ENCODE measurements at places on chromosomes 4 and X. TPM values are rescaled to one million over a fixed set of nuclear protein-coding genes. Genes with fewer than 3 reads are reported as not detected.

GRCh38 chr4:106594291-106594952 lies 225.8 kb upstream of the GIMD1 start:
- H3K27ac ChIP-seq: no peak overlapping the region
- no peaks in the 10 kb centered on the region for H3K27me3 ChIP-seq
- no peaks in the 10 kb centered on the region for H3K4me1 ChIP-seq
- no peak overlapping the region for H3K4me3 ChIP-seq

- no peaks in the 10 kb centered on the region for H3K4me1 ChIP-seq
- peaks cover 4% of the 10 kb centered on the region for H3K27me3 ChIP-seq
- no peak overlapping the region for H3K27ac ChIP-seq
- DNase-seq: no peak
These were observed 8.8 kb downstream of the ENPEP start for GRCh38 chr4:110484767-110485166.

GRCh38 chrX:46554942-46555341 lies 9.7 kb upstream of the ZNF674 start:
- H3K4me3 ChIP-seq: no peak overlapping the region
- H3K27ac ChIP-seq: no peak overlapping the region

Gene CASP3
- total RNA-seq: 147 TPM

GRCh38 chr4:4848540-4848939 lies 10.9 kb upstream of the MSX1 start:
- H3K27ac ChIP-seq: no peak overlapping the region
- peaks cover 61% of the 10 kb centered on the region for H3K27me3 ChIP-seq
- H3K36me3 ChIP-seq: no peaks in the 10 kb centered on the region
- peaks cover 11% of the 10 kb centered on the region for H3K4me1 ChIP-seq

Gene FOXP3
- not detected for total RNA-seq

- no peak overlapping the region for H3K4me3 ChIP-seq
- peaks cover 20% of the 10 kb centered on the region for H3K4me1 ChIP-seq
- H3K27me3 ChIP-seq: peaks cover 30% of the 10 kb centered on the region
- H3K36me3 ChIP-seq: no peaks in the 10 kb centered on the region
- no peak overlapping the region for H3K27ac ChIP-seq
- peak; percentile 72 for DNase-seq
These were observed 36.1 kb upstream of the IQSEC2 start for GRCh38 chrX:53317365-53318069.

DNA sequence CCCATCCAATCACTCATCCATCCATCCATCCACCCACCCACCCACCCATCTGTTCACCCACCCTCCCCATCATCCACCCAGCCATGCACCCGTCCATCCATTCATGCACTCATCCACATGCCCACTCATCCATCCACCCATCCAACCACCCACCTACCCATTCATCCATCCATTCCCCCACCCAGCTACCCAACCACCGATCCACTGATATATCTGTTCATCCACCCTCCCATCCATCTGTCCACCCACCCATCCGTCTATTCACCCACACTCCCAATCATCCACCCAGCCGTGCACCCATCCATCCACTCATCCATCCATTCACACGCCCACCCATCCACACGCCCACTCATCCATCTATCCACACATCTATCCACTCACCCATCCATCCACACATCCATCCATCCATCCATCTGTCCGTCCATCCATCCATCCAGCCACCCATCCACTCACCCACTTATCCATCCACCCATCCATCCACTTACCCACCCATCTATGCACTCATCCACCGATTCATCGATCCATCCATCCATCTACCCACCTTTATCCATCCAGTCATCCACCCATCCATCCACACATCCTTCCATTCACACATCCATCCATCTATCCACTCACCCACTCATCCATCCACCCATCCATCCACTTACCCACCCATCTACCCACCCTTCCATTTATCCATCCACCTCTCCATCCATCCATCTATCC lies 28.4 kb downstream of the ASMTL start:
- no peak overlapping the region for H3K4me3 ChIP-seq
- no peaks in the 10 kb centered on the region for H3K27me3 ChIP-seq
- H3K4me1 ChIP-seq: no peaks in the 10 kb centered on the region
- no peak for DNase-seq

Gene NPY1R
- total RNA-seq: 7.9 TPM

GRCh38 chr4:157076578-157076947 lies 613 bp downstream of the GLRB start:
- peak overlapping the region; percentile 47 for H3K27ac ChIP-seq
- peaks cover 19% of the 10 kb centered on the region for H3K27me3 ChIP-seq
- peak overlapping the region; percentile 52 for H3K4me3 ChIP-seq
- DNase-seq: no peak
- no peaks in the 10 kb centered on the region for H3K4me1 ChIP-seq

Gene CSAG1
- total RNA-seq: not detected

- no peaks in the 10 kb centered on the region for H3K36me3 ChIP-seq
- H3K4me1 ChIP-seq: peaks cover 5% of the 10 kb centered on the region
- H3K4me3 ChIP-seq: no peak overlapping the region
- no peaks in the 10 kb centered on the region for H3K27me3 ChIP-seq
These were observed 338.1 kb downstream of the BCOR start for GRCh38 chrX:39759526-39760224.

DNA sequence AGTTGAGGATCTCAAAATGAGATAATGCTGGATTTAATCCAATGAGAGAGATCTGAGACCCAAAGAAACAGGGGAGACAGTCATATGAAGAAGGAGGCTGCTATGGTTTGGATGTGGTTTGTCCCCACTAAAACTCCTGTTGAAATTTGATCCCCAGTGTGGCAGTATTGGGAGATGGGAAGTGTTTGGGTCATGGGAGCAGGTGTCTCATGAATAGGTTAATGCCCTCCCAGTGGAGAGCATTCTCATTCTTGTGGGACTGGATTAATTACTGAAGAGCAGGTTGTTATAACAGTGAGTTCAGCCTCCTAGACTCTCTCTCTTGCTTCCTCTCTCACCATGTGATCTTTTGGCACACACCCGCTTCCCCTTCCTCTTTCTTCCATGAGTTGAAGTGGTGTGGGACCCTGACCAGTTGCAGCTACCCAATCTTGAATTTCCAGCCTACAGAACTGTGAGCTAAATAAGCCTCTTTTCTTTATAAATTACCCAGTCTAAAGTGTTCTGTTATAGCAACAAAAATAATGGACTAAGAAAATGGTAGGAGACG lies 70.3 kb downstream of the PPEF2 start:
- H3K27me3 ChIP-seq: no peaks in the 10 kb centered on the region
- H3K27ac ChIP-seq: no peak overlapping the region
- H3K4me1 ChIP-seq: no peaks in the 10 kb centered on the region
- no peak overlapping the region for H3K4me3 ChIP-seq
- H3K36me3 ChIP-seq: no peaks in the 10 kb centered on the region
- peak; percentile 23 for DNase-seq

- no peaks in the 10 kb centered on the region for H3K27me3 ChIP-seq
- H3K27ac ChIP-seq: no peak overlapping the region
- no peaks in the 10 kb centered on the region for H3K36me3 ChIP-seq
- H3K4me1 ChIP-seq: no peaks in the 10 kb centered on the region
These were observed 171.1 kb upstream of the PPARGC1A start for GRCh38 chr4:24060932-24061331.

- H3K36me3 ChIP-seq: no peaks in the 10 kb centered on the region
- H3K27me3 ChIP-seq: no peaks in the 10 kb centered on the region
- no peaks in the 10 kb centered on the region for H3K4me1 ChIP-seq
- H3K27ac ChIP-seq: no peak overlapping the region
- no peak overlapping the region for H3K4me3 ChIP-seq
These were observed 159.9 kb downstream of the TRIML1 start for GRCh38 chr4:188299161-188299560.

DNA sequence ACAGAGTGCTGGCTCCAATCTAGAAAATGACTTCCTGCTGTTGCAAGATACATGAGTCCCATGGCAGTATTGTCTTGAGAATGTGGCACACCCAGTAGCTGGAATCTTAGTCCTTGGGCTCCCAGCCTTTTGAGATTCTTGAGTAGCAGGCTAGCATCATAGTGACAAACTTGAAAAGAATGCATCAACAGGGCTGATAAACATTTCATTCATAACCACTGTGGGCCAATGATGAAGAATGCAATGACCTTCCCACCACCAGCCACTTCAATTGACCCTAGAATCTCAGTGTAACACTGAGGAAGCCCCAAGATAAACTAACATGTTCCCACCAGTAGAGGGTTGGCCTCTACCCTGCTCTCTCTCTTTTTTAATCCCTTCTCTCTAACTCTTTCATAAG lies 329.3 kb downstream of the GBA3 start:
- H3K27ac ChIP-seq: no peak overlapping the region
- no peak overlapping the region for H3K4me3 ChIP-seq
- H3K27me3 ChIP-seq: no peaks in the 10 kb centered on the region
- no peaks in the 10 kb centered on the region for H3K36me3 ChIP-seq
- DNase-seq: no peak

- DNase-seq: no peak
- H3K27ac ChIP-seq: no peak overlapping the region
- H3K4me3 ChIP-seq: no peak overlapping the region
- no peaks in the 10 kb centered on the region for H3K4me1 ChIP-seq
These were observed 8.5 kb upstream of the ELMOD2 start for GRCh38 chr4:140515423-140515822.

DNA sequence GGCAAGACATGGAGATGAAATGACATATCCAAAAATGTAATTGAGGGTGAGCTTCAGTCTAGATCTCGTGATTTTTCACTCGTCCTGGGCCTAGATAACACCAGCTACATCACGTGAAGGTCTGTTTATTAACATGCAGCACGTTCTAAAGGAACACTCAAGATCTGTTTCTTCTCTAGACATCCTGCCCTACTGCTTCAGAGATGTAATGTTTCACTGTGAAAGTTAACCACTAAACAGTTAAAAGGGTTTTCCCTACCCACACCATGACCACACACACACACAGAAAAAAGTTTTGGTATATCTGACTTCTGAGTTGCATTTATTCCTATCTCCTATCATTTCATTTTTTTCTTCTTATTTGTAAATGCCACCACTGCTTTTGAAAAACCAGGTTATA lies 52.3 kb upstream of the SMIM31 start:
- H3K4me3 ChIP-seq: no peak overlapping the region
- H3K36me3 ChIP-seq: no peaks in the 10 kb centered on the region
- no peak overlapping the region for H3K27ac ChIP-seq

- H3K27me3 ChIP-seq: no peaks in the 10 kb centered on the region
- H3K4me1 ChIP-seq: no peaks in the 10 kb centered on the region
- H3K4me3 ChIP-seq: no peak overlapping the region
- H3K27ac ChIP-seq: no peak overlapping the region
These were observed 36.0 kb upstream of the CBR4 start for GRCh38 chr4:169045862-169046584.

DNA sequence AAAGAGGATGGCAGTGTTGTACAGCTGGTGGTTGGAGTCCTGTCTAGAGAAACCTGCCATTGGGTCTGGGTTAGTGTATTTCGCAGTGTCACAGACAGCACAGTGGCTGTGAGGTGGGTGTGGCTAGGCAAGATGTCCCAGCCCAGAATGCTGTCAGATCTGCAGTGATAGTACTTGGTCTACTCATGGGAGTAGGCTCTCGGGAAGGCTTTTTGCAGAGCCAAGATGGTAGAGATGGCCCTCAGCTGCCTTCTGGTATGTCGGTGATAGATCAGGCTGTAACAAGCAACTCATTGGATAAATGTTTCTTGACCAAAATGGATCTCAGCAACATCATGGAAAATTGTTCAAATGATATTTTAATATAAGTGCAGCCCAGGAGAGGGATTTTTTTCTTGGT lies 84.3 kb upstream of the WDR1 start:
- no peaks in the 10 kb centered on the region for H3K36me3 ChIP-seq
- no peaks in the 10 kb centered on the region for H3K27me3 ChIP-seq
- no peak overlapping the region for H3K4me3 ChIP-seq
- H3K27ac ChIP-seq: no peak overlapping the region

Gene SORCS2
- 1.8 TPM for total RNA-seq

DNA sequence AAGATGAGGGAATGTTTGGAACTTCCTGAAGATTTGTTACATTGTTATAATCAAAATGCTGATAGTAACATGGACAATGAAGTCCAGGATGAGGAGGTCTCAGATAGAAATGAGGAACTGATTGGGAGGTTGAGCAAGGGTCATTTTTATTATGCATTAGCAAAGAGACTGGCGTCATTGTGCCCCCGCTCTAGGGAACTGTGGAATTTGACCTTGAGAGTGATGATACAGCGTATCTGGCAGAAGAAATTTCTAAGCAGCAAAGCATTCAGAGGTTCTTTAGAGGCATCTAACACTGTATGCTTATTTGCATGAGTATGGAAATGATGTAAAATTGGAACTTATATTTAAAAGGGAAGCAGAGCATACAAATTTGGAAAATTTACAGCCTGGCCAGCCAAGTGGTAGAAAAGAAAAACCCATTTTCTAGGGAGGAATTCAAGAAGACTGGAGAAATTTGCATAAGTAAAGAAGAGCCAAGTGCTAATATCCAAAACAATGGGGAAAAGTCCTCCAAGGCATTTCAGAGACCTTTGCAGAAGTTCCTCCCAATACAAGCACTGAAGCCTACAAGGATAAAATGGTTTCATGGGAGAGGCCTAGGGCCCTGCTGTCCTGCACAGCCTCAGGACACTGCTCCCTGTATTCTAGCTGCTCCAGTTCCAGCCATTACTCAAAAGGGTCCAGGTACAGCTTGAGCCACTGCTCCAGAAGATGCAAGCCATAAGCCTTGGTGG lies 483.0 kb upstream of the NDST4 start:
- H3K4me3 ChIP-seq: no peak overlapping the region
- H3K27me3 ChIP-seq: no peaks in the 10 kb centered on the region
- H3K4me1 ChIP-seq: no peaks in the 10 kb centered on the region
- DNase-seq: no peak
- H3K27ac ChIP-seq: no peak overlapping the region
- no peaks in the 10 kb centered on the region for H3K36me3 ChIP-seq

Gene POLN
- 2.6 TPM for total RNA-seq

Gene MAGIX
- 5.6 TPM for total RNA-seq

DNA sequence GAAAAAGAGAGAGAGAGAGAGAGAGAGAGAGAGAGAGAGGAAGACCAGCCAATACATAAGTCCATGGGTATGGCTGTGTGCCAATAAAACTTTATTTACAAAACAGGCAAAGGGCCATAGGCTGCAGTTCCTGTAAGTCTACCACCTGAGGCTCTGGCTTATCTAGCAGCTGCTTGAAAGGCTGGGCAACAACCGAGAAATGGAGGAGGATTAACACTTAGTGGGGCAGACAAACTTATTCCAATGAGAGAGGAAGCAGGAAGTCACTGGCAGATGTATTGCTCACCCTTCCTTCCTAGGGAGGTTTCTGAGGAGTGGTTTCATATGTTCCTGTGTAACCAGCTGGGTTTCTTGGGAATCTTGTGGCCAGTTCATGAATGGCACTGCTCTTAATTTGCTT lies 4.7 kb upstream of the GPR143 start:
- no peak overlapping the region for H3K4me3 ChIP-seq
- DNase-seq: no peak
- no peaks in the 10 kb centered on the region for H3K36me3 ChIP-seq

DNA sequence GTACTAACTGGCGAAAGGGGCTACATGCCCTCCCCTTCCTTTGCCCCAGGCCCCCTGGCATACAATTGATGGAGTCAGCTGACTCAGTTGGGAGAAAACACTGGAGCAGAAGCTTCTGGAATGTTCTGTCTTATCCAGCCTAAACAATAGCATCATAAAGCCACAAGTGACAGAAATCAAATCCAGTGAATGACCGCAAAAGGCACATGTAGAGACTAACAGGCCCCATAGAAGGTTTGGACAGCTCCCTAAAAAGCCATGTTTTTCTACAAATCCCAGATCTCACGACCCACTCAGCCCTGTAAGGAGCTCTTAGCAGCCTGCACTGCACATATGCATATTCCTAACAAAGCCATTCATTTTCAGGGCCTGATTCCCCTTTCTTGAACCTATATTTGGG lies 25.1 kb downstream of the SCARB2 start:
- H3K27ac ChIP-seq: no peak overlapping the region
- H3K27me3 ChIP-seq: no peaks in the 10 kb centered on the region
- no peak for DNase-seq
- no peak overlapping the region for H3K4me3 ChIP-seq
- H3K36me3 ChIP-seq: no peaks in the 10 kb centered on the region
- H3K4me1 ChIP-seq: peaks cover 32% of the 10 kb centered on the region
